Stimulated activated naive B cell treated with anti-CD40 and anti-IgM and Interleukin-4, amounts not matched to agents 10 μg/mL and 1 μg/mL and 100 μg/mL, for 72 hours (primary cell): ENCODE measurements at places on chromosomes 3 and 15.

DNA sequence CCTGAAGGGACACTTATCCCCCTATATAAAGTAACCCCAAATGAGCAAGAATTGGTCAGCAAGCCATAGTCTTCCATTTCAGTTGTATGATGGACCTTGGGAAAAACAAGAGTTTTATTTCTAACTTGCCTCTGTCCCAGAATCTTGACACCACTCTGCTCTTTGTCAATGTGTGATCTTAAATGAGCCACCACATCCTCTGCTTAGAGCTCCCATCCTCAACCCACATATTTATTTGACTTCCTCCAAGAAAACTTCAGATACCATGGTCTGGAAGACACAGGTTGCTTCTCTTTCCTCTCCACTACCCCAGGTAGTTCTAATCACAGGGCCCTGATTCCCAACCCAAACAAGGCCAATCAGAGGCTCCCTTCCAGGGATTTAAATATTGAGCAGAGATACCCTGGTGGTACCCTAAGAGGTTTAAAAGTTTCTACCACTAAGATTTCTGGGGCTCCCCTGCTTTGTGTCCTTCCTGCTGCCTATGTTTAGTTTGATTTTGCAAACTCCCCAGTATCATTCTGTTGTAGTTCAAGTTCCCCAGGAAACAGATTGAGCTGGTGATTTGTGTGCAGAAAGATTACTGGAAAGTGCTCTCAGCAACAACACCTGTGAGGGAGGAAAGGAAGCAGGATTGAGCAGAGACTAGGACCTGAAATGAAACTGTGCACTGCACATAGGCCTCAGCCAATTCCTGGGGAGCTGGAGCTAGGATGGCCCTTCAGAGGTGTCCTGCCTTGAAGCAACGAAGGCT lies 64.3 kb downstream of the MTHFS start:
- H3K27me3 ChIP-seq: no peaks in the 10 kb centered on the region
- no peak overlapping the region for H3K27ac ChIP-seq
- H3K4me1 ChIP-seq: peaks cover 6% of the 10 kb centered on the region
- H3K4me3 ChIP-seq: no peak overlapping the region
- H3K36me3 ChIP-seq: peaks cover 23% of the 10 kb centered on the region
- DNase-seq: no peak

DNA sequence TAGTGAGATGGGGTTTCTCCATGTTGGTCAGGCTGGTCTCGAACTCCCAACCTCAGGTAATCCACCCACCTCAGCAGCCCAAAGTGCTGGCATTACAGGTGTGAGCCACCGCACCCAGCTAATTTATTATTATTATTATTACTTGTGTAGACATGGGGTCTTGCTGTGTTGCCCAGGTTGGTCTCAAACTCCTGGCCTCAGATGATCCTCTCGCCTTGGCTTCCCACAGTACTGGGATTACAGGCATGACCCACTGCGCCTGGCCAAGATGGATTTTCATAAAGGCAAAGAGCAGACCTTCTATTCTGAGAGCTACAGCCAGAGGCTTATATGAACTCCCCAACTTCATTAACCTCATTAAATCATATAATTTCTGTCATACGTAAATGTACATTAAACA lies 17.2 kb downstream of the PTPN9 start:
- peaks cover 8% of the 10 kb centered on the region for H3K36me3 ChIP-seq
- peaks cover 4% of the 10 kb centered on the region for H3K4me1 ChIP-seq
- DNase-seq: no peak
- H3K27me3 ChIP-seq: no peaks in the 10 kb centered on the region

DNA sequence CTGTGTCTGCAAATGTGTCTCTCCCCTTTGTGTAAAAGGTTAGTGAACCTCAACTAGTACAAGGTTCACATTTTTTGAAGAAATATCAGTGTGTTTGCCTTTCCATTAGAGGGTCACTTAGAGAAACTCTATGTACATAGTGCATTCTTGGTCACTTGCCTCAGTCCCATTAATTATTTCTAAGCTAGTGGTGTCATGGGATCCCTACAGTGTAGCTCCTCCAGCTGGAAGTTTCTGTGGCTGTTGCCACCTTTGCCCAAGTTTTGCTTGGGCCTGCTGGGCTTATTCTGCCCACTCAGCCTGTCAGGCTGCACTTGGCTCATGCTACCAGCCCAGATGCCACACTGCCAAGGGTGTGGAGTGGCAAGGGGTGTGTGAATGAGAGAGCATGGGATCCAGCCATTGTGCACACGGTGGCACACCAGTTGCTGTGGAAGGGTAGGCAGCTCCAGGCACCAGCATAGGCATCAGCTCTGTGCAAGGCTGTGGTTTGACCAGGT lies 161.7 kb downstream of the ARPP21 start:
- no peak overlapping the region for H3K27ac ChIP-seq
- no peak overlapping the region for H3K4me3 ChIP-seq

DNA sequence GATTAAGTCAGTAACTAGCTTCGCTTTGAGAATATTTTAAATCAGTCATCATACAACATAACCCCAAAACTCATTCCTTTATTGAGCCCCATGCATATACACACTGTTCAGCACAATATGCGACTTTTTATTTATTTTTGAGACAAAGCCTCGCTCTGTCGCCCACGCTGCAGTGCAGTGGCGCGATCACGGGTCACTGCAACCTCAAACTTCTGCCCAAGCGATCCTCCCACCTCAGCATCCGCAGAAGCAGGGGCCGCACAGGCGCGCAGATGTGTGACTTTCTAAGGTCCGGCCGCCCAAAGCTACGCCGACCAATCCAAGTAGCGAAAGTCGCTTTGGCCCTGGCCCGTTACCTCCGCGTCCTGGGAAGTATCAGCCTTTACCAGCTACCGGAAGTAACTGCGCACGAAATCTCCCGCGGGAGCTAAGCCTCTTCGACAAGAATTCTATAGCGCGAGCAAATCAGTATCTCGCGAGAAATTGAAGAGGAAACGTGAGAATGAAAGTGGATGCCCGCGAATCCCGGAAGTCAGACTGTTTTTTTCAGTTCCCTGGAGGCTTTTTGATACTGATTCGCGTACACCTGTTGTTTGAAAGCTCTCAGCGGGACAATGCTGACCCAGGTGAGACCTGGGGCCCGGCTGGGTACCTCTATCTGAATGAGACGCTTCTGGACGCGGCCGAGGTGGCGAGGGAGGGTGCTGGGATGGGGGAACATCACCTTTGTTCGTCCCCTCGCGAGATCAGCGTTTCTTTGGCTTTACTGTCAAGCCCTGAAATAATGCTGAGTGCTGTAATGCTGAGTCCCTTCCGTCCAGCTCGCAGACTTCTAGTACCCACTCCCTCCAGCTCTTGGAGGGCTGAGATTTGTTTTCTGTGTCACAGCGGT lies at the start of the genes DHFR2 and NSUN3:
Gene DHFR2 (minus strand): TSS at position 404 of the 892 bp plus-strand sequence. CDS start 1,405 bp downstream, outside the sequence.
Gene NSUN3 (plus strand): TSS at position 549 of the 892 bp plus-strand sequence. CDS start 66 bp downstream, at position 615.
- peak within 1 kb of the TSS; percentile 98 for H3K4me3 ChIP-seq
- no peaks in the 10 kb centered on the region for H3K27me3 ChIP-seq
- peaks cover 20% of the 10 kb centered on the region for H3K4me1 ChIP-seq
- DNase-seq: peak; percentile 93

GRCh38 chr3:69255928-69256327 lies 130.0 kb downstream of the FRMD4B start:
- DNase-seq: no peak
- no peaks in the 10 kb centered on the region for H3K4me1 ChIP-seq
- H3K36me3 ChIP-seq: no peaks in the 10 kb centered on the region

- DNase-seq: no peak
- no peaks in the 10 kb centered on the region for H3K4me1 ChIP-seq
- H3K27me3 ChIP-seq: peaks cover 30% of the 10 kb centered on the region
- peaks cover 10% of the 10 kb centered on the region for H3K36me3 ChIP-seq
- no peak overlapping the region for H3K4me3 ChIP-seq
Observed at GRCh38 chr15:88974392-88974791, 61.2 kb upstream of the MFGE8 start.

DNA sequence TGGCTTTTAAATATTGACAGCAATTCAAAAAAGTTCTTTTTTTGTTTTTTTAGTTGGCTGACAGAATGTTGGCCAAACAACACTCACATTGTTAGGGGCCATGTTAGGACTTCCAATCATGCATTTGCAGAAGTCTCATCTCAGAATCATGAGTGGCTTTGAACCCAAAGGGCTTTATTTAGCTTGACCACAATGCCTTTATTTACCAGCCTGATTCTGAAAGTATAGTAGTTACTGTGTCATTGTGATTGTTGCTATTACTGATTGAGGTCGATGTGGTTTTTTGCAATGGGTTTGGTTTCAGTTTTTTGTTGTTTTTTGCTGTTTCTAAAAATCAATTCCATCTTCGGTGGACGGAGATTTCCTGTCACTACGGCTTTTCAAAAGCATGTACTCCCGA lies 7.2 kb downstream of the GLDN start:
- H3K36me3 ChIP-seq: no peaks in the 10 kb centered on the region
- peaks cover 15% of the 10 kb centered on the region for H3K27me3 ChIP-seq
- no peak overlapping the region for H3K27ac ChIP-seq
- peaks cover 9% of the 10 kb centered on the region for H3K4me1 ChIP-seq
- H3K4me3 ChIP-seq: no peak overlapping the region

GRCh38 chr3:197454014-197454413 lies 101.8 kb downstream of the BDH1 start:
- no peak overlapping the region for H3K4me3 ChIP-seq
- no peak for DNase-seq
- no peaks in the 10 kb centered on the region for H3K27me3 ChIP-seq
- no peaks in the 10 kb centered on the region for H3K36me3 ChIP-seq
- H3K4me1 ChIP-seq: peaks cover 12% of the 10 kb centered on the region

GRCh38 chr15:34362047-34362773 lies 4.8 kb downstream of the LPCAT4 start:
- no peak for DNase-seq
- H3K27ac ChIP-seq: no peak overlapping the region
- peaks cover 24% of the 10 kb centered on the region for H3K4me1 ChIP-seq
- peaks cover 27% of the 10 kb centered on the region for H3K36me3 ChIP-seq
- no peaks in the 10 kb centered on the region for H3K27me3 ChIP-seq
- no peak overlapping the region for H3K4me3 ChIP-seq

DNA sequence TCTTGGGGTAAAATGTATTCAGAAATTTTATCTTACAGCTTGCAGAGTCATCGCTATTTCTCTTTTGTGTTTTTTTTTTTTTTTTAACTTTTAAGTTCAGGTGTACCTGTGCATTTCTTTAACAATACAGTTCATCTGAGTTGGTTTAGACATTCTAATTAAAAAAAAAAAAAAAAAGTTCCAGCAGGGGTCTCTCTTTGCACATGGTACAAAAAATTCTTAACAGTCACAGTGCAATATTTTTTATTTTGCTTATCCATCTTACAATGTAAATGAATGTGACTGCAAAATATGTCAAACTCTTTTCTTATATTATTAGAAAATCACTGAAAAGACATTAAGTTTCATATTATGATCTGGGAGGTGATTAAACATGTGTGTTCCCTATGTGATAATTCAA lies 47.5 kb upstream of the SLC9A9 start:
- H3K4me1 ChIP-seq: peaks cover under 1% of the 10 kb centered on the region
- DNase-seq: no peak
- H3K27me3 ChIP-seq: no peaks in the 10 kb centered on the region
- H3K4me3 ChIP-seq: no peak overlapping the region

GRCh38 chr3:185318141-185318540 lies 44.8 kb upstream of the MAP3K13 start:
- no peaks in the 10 kb centered on the region for H3K27me3 ChIP-seq
- peaks cover 7% of the 10 kb centered on the region for H3K4me1 ChIP-seq
- no peak for DNase-seq
- H3K36me3 ChIP-seq: no peaks in the 10 kb centered on the region
- H3K4me3 ChIP-seq: no peak overlapping the region
